ENCODE measurements at places on chromosomes 4 and X.

DNA sequence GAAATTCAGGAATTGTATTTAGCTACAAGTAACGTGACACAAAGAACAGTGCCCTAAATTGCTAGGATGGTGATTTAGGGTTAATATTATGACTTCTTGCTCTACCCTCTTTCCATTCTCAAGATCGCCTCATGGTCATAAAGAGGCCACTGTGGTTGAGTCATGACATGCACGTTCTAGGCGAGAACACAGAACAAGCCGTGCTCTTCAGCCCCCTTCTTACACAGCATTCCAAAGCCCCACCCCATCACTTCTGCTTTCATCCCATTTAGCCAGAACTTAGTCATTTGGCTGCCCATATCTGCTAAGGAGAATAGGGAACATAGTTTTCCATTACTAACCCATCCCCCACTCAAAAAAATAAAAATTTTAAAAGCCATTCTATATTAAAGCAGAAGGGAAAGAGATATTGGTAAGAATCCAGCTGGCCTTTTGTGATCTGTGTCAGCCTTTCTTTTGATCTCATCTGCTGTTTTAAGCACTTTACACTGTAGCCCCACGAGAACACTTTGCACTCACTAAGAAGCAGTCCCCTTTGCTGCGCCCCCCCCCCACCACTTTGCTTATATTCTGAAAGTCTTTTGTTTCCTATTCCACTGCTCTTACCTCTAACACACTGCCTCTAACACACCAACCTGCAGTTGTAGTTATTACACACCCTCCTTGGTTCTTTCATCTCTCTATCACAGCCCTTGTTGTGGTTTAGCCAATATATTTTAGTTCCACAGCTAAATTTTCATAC is 28.4 kb downstream of the NPNT start:
- DNase-seq, result no peak

DNA sequence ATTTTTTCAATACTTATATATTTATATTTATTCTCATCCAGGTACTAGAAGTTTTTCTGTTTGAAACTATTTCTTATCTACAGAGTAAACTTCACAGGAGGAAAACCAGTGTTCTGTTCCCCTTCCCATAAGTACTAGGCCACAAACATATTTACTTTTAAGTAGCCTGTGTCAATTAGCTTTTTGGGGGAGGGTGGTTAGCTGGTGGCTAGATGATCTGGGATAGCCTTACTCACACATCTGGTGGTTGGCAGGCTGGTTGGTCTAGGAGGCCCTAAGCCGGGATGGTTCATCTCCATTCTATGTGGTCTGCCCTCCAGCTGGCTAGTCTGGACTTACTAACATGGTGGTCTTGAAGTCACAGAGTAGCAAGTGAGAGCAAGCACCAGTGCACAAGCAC is 6.2 kb downstream of the JADE3 start:
- DNase-seq, result no peak

DNA sequence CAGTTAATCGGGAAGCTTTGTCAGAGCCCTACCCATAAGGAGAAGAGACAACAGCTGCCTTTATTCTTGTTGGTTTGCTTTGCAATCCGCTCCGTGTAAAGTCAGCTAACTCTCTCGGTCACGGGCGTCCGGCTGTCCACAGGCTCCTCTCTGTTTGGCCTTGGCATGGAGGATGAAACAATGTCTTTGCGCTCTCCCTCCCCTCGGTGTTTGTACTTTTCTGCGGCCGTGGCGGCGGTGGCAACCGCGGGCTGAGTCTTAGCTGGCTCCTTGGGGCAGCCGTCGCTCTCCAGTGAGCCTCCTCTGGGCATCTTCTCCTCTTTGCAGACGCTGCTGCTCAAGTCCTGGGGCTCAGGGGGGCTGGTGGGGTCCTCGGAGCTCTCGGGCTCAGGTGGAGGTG is 10.6 kb upstream of the IRAK1 start:
- DNase-seq, result no peak

DNA sequence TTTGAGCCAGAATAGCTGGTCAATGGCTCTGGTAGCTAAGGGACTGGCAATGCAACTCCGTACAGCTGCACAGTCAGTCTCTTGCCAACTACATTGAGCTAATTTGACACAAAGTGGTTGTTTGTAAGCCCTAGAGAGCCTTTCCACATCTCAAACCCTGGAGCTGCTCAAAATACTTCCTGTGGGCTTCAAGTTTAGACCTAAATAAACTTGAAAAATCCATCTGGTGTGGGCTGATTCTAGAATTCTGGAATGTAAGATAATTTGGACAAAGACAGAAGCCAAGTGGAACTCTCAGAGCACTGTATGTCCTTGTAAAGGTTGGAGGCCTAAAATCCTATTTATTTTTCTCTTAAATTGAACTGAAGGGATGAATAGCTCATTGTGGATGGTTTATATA is 380.8 kb downstream of the SPRY1 start:
- no peak for DNase-seq
